ENCODE measurements at places on chromosomes 3 and 15.

DNA sequence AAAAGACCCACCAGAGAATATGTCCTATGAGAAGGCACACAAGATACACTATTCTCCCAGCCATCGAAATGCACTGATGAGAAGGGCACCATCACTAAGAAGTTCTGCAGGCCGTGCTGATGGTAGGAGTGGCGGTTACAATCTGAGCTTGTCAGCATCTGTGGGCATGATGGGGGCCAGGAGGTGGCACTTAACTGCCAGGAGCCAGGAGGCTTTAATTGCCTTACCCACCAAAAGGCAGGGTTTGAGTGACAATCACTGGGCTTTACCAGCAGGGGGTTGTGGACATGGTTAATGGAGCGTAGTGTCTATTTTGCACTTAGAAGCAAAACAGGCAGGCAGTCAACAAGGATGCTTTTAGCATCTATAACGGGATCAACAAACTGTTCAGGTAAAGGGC, 16.0 kb upstream of the SQOR start:
- no peak for DNase-seq

- DNase-seq = no peak
Observed at GRCh38 chr15:81532001-81532400, 158.0 kb upstream of the TMC3 start.

DNA sequence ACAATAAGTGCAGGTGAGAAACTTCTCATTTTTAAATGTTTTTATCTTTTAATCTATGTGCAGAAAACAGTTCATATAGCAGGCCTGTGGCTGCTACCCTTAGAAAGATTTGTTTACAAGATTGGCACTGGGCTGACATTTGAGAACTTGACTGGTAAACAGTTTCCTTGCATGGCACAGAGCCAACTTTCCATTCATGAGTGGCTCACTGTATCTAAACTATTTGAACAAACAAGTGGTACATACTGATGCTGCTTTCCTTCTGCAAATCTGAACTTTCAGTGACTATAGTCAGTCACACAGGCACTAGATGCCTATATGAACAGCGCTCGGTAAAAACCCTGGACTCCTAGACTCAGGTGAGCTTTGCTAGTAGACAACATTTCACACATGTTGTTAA, 6.3 kb upstream of the GTPBP8 start:
- DNase-seq = peak; percentile 72

DNA sequence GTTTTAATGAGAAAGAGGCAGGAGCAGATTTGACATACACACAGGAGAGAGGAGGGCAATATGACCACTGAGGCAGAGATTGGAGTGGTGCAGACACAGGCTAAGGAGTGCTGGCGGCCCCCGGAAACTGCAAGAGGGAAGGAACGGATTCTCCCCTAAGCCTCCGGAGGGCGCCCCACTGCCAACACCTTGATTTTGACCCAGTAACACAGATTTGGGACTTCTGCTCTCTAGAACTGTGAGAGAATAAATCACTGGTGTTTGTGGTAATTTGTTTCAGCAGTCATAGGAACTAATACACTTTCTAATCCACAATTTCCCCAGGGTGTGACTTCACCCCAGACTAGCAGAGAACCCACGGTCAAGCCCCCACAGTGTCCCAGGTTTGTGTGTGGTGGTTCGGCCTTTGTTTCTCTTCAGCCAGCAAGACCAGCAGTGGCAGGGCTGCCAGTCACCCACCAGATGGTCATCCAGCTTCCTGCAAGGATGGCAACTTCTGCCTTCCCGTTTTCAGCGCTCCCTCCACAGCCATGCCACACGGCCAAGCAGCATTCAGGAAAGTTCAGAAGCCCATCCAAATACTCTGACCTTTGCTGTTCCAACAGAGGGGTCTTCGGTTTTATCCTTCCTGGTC, 23.6 kb upstream of the TSPAN3 start:
- no peak for DNase-seq

DNA sequence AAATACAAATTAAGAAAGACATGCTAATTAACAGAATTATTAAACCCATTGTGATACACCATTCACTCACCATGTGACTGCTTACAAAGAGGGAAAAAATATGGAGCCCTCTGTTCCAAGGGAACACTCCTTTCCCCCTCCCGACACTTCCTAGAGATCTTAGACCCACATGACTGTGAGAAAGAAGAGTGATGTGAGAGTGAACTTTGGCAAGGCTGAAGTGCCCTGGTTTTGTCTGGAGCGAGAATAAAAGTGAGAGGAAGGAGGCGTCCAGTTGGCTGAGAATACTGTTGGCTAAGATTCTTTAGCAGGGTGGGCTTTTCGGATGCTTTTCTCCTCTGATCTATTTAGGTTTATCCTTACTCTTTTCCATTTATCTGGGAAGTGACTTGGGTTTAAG, 14.1 kb downstream of the CHL1 start:
- DNase-seq = no peak

DNA sequence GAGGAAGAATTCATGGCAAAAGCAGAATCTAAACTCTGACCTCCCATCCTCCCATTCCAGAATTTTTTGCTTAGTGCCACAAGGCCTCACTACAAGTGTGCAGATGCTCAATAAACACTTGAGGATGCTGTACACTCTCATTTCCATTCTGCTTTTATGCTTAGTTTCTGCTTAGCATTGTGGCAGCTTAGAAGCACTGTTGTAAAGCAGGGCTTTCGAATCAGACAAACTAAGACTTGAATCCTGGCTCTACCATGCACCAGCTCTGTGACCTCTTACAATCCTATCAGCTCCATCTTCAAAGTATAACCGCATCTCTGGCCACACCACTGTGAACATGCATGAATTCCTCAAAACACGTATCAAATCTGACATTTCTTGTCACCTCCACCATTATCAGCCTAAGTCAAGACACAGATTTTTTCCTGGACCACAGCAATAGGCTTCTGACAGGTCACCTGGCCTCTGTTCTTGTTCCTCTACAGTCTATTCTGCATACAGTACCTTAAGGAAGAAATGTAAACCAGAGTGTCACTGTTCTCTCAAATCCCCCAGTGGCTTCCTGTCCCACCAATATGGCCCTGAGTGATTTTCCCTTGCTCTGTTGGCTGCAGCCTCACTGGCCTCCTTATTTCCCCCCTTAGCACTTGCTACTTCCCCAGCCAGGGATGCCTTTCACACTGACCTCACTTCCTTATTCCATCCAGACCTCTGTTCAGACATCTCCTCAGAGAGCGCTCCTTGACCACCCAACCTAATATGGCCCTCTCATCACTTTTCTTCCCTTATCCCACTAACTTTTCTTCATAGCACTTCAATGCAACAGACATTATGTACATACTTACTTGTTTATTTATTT, 8.1 kb upstream of the PHC3 start:
- DNase-seq = no peak

DNA sequence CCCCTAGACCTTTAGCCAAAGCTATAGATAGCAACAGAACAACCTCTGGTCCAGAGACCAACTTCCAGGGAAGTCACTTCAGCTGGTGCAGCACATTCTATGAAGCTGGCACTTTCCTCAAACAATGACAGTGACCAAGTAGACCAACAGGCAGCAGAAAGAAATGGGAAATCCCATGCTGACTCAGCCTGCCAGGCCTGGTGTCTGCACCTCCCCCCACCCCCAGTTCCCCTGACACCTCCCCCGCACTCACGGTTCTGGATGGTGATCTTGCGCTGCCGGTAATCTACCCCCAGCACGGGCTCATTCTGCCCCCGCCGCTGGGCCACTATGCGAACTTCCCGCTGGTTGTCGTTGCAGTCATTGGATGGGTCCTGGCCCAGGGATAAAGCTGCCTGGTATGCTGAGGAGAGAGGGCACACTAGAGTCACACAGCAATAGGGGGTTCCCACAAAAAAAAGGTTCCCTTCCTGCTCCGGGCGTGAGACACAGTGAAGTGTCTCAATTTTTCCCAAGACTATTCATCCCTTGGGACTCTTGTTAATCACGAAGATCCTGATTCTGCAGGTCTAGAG, 17.0 kb downstream of the ILDR1 start:
- DNase-seq = no peak

GRCh38 chr3:132926098-132926497, 112.1 kb upstream of the TMEM108 start:
- no peak for DNase-seq

DNA sequence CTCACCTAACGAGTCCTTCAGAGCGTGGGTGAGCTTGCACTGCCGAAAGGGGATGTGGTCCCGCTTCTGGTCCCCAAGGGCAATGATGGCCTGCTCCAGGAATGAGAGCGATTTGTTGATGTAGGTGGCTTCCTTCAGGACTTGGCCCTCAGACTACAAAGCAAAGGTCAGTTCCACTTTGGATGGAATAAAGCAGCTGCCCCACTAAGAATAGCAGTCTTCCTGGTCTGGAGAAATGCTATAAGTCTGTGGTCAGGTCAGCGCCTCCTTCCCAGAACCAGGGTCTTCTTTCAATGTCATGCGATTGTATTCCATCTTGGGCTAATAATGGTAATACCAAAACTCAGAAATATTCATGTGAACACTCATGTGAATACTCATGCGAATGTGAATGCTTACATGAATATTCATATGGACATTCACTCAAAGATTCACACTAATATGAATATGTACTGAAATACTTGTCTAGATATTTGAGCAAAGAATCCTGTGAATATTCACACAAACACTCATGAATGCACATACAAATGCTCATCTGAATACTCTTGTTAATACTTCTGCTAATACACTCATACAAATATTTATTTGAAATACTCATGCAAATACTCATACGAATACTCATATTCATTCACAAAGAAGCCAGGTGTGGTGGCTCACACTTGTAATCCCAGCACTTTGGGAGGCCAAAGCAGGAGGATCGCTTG, 16.7 kb downstream of the KIF9 start:
- DNase-seq = no peak

GRCh38 chr15:99057020-99057419, 47.9 kb upstream of the SYNM start:
- no peak for DNase-seq

DNA sequence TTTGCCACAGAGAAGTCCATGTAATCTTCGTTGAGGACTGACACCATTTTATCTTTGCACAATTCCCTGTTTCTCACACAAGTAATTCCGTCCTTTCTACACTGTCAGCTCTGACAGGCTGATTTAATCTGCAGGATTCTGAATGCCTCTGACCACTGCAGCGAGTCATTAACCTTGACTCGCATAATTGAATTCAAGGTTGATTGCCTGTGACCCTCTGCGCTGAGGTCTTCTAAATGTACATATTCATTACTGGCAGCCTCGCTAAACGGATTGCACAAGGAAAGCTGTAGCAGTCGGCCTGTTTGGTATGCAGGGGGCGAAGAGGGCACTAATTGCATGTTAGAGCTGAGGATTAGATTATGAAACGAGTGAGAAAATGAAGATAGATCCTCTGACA, 147.8 kb downstream of the SHOX2 start:
- no peak for DNase-seq
